NCI-H1048 (cell line): ENCODE measurements at places on chromosomes 1 and 21.

DNA sequence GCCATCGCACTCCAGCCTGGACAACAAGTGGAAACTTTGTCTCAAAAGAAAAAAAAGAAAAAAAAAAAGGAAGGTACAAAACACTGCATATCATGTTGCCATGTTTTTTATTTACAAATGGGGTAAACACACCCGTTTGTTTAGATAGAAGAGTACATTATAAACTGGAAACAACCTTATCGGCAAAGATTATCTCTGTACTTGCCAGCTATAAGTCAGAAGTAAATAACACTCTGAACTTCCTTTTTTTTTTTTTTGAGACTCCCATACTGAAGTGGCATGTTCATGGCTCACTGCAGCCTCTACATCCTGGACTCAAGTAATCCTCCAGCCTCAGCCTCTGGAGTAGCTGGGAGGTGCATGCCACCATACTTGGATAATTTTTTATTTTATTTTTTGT, 21.9 kb downstream of the USP48 start:
- DNase-seq = no peak

DNA sequence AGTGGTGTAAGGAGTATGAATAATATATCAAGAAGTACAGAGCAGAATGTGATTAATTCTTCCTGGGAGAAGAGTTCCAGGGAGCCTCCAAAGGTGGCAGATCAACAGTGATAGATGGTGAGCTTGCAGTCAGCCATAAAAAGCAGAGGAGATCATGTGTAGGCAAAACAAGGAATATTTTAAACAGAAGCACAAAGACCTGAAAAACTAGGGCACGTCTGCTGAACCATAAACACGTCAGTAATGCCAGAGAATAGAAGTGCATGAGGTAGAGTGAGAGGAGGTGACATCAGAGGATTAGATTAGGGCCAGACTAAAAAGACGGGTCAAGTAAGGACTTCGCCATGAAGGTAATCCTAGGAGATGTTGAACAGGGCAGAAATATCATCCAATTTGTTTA, 151.8 kb downstream of the EIF4G3 start:
- no peak for DNase-seq

DNA sequence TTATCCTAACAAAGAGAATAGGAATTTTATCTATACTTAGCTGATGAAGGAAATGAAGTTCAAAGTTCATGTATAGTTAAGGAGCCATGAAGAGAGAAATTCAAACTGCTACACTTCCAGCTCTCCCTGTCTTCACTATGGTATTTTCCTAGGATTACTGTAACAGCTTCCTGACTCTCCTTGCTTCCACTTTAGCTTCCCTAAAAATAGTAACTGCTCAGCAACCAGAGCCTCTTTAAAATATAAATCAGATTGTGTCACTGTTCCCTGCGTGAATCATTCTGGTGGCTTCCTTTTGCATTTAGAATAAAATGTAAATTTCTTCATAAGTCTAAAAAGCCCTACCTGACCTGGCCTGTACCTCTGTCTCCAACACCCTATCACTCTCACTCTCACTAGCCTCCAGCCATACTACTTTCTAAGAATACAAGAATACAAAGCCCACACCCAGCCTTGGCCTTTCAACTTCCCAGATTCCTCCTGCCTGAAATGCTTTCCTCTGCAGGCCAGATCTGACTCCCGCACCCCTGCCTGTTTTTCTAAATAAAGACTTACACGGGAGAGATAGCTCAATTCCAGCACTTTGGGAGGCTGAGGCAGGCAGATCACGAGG, 30.5 kb downstream of the OR10J1 start:
- DNase-seq = no peak

DNA sequence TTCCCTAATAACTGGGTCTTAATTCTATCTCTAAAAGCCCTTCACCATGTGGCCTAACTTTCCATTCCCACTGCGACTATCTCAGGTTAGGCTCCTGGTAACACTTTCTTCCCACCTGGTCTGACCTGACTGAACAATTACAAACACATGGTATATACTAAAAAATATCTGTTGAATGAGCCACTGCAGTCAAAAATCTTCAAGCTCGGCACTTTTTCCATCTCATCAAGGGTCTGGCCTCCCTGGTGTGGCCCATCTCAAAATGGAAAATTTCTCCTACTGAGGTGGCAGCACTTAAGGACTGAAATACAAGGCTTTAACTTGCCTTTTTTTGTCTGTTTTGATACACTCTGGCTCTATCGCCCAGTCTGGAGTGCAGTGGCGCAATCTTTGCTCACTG, 48.3 kb downstream of the BCAR3 start:
- no peak for DNase-seq

DNA sequence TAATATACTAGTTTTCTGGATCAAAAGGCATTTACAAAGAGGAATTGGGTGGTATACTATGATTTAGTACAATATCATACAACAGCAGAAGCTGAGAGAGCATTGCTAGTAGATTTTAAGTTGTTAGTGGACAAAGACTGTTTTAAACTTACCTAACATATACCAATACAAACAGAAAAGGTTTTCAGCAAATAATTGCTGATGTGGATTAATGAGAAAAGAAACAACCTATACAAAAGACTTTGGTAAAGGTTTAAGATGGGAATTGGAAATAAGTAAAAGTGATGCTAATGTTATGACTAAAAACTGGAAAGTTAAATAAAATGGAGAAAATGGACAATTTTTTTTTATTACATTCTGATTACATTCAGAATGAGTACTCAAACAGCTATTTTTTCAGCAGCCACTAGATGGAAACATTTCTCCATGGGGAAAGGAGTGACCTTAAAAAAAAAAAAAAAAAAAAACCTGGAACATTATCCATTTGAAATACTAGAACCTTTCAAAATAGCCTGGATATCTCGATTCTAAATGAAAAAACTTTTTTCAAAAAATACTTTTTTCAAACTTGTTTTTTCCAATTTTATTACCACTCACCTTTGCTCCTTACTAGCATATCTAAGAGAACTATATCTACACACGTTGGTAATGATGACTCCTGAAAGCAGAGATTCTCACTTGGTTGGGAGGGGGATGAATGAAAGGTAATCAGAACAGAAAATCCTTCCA, 55.4 kb downstream of the EPRS1 start:
- peak; percentile 25 for DNase-seq

- DNase-seq = no peak
These were observed 16.5 kb downstream of the LSS start for GRCh38 chr21:46211786-46212720.

GRCh38 chr1:40316595-40317393, at the start of gene COL9A2:
Gene COL9A2, minus strand, starts transcription at chr1:40317286. Its CDS starts 89 bp downstream, at chr1:40317197.
- no peak for DNase-seq

DNA sequence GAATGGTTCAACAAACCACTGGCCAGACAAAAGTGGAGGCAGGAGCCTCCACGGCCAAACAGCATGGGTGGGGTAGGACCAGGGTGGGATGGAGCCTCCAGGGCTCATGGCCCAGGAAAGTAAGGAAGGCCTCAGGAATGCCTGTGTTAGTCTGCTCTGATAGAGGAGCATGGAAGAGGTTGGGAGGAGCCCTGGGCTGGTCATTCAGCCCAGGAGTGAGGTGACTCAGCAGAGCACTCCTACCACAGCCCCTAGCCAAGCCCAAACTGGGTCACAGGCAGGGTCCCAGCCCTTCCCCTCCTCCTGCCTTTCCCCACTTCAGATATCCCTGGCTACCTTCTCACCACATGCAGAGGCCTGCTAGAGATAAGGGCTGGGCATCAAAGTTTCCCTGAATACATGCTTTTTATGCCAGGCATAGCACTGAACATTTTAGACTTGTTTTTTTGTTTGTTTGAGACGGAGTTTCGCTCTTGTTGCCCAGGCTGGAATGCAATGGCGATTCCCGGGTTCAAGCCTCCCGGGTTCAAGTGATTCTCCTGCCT, 3.1 kb upstream of the SHISA4 start:
- DNase-seq = no peak

- no peak for DNase-seq
These were observed 494.5 kb upstream of the LRRC7 start for GRCh38 chr1:69073176-69073575.

- no peak for DNase-seq
These were observed 26.9 kb upstream of the RGL1 start for GRCh38 chr1:183778045-183778444.

DNA sequence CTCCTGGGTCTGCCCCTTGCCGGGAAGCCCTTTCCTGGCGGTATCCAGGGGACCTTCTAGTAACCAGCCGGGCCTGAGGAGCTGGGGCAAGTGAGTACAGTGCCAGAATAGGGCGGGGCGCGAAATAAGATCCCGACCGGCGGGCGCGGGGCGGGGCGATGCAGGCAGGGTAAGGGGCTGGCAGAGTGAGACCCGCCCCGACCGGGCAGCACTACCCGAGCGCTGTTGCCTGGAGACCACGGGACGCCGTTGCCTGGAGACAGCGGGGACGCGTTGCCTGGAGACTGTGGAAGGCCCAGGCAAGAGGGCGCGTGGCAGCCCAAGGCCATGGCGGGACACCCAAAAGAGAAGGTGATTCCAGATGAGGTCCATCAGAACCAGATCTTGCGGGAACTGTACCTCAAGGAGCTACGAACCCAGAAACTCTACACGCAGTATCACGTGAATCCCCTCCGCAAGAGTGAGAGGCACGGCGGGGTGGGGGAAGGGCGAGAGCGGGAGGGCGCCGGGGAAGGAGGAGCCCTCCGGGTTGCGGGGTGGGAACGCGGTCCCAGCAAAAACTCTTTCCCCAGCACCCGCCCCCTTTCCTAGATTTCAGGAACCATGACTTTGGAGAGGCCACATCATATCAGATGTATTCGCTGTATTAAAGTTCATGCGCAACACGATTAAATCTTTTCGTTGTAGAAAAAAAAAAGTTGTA, 24.3 kb downstream of the EBNA1BP2 start:
- peak; percentile 79 for DNase-seq

- DNase-seq = no peak
These were observed 183.3 kb downstream of the IGSF21 start for GRCh38 chr1:18290740-18291412.

DNA sequence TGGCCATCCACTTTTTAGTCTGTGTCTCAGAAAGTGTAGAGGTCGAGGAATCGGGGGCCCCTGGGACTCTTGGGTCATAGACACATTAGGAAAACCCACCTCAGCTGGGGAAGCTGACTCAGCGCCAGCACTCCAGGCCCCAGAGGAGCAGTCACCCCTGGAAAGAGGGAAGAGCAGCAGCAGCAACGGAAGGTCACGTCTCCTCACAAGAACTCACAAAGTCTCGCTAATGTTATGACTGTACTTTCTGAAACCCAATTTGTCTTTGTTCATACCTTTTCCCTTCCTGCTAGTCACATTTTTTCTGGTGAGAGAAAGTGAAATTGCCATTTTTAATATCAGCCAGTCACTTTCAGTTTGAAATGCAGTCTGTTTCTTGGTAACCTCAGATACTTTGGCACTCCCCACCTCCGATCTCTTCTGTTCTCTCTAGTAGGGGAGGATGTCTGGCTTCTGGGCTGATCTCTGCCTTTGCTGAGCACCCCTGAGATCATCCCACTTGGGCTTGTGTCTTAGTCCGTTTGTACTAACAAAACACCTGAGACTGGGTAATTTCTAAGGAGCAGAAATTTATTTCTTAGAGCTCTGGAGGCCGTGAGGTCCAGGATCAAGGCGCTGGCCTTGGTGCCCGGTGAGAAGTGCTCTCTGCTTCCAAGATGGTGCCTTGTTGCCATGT, 6.0 kb upstream of the NLRP3 start:
- no peak for DNase-seq

DNA sequence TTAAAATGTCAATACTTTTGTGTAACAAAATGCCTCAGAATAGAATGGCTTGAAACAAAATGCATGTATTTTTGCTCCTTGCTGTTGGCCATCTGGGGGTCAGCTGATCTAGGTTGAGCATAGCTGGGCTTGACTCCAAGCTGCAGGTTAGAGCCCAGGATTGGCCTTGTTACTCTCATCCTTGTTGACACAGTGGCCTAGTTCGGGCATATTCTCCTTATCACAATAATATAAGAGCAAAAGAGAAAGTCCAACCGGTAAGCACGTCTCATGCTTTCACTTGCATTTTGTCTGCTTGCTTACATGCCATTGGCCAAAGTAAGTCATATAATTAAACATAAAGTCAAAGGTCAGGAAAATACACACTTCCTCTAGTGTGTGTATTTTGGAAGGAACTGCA, 456.2 kb downstream of the KCNT2 start:
- DNase-seq = no peak

DNA sequence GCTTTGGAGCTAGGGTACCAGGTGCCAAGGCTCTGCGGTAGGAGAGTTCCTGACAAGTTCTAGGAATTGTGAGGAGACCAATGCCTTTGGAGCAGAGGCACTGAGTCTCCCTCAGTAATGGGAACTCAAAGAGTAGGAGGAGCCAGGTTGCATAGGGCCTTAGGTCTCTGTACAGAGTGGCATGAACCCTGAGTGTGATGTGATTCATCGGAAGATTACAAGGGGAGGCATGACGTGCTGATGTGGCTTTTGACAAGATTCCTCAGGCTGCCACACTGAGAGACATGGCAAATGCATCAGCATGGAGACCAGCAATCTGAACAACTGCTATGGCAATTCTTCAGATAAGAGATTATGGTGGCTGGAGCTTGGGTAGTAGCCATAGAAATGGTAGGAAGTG, 94.6 kb upstream of the SLC44A3 start:
- no peak for DNase-seq

GRCh38 chr21:42478504-42478903, 17.5 kb downstream of the RSPH1 start:
- no peak for DNase-seq

DNA sequence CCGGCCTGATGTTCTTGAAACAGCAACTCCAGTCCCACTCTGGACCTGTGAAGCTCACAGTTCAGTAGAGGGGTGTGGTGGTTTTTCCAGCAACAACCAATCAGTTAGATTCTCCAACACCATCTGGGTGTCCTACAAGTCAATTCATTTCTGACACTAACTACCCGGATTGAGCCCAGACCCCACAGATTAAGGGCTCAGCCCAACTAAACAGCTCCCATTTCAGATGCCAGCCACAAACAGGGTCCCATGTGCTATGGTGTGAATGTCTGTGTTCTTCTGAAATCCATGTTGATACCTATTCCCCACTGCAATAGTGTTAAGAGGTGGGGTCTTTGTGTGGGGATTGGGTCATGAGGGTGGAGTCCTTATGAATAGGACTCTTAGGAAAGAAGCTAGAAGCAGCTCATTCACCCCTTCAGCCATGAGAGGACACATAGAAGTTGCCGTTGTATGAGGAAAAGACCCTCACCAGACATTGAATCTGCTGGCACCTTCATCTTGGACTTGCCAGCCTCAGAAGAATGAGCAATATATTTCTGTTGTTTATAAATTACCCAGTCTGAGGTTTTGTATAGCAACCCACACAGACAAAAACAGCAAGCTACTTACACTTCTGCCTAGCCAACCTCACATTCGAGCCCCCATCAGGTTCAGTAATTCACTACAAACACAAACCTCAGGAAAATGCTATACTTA, 53.6 kb downstream of the IRF2BP2 start:
- DNase-seq = no peak

DNA sequence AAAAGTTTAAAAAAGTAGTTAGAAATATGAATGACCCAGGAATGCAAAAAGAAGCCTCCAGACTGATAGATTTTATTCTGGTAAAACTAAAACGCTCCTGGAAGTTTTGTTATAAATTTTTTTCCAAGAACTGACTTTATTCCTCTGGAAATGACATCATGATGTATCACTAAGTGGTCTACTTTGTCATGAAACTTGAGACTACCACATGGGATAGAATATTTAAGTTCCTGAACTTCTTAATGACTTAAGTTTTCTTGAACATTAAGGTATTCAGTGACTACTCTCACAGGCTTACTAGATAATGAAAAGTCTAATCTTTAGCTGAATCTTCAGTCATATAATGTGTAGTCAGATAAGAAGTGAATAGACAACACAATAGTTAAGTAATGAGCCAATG, 842.2 kb downstream of the USP25 start:
- DNase-seq = no peak
